Osteocyte (in vitro differentiated cells): ENCODE measurements at places on chromosomes 5 and 9. TPM values are rescaled to one million over a fixed set of nuclear protein-coding genes. Genes with fewer than 3 reads are reported as not detected.
A peak's percentile ranks its signal among the peaks of the same experiment; 100 is the strongest.

RANBP17 gene
- 15.7 and 17.5 TPM in 2 replicates for total RNA-seq

RORB gene
- total RNA-seq: not detected in 2 replicates

GRCh38 chr9:99474186-99474585, 252.1 kb downstream of the SEC61B start:
- DNase-seq: no peak

DNA sequence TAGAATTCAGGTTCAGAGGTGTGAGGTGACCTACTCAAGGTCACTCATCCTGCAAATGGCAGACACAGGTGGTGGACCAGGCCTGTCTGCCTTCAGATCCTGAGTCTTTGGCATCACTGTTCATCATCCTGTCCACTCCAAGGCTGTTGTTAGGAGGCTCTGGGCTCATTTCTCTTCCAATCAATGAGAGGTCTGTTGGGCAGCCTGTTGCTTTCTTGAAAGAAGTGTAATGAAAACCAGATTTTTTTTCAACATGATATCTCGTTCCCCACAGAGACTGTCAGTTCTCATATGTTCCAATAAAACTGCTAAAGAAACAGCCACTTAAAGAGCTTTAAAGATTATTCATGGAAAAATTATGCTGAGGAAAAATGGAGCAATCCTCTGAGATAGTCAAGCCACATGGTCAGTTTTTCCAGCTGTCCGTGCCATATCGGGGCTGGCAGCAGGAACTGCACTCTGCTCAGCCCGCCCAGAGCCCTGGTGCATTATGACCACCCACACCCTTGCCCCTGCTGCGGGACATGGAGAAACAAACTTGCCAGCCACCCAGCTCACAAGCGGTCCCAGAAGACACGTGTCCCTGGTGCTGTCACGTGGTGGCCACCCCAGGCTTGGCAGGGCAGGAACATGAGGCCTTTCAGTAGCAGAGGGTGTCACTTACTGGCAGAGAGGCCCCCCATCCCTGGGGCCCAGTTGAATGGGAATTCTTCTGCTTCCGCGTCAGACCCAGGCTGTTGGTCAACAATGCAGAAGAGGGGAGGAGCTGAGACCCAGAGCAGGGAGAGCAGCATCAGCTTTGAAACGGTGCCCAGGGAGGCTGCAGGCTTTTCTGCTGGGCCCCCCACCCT, 63.7 kb upstream of the ANGPTL2 start:
- DNase-seq: peak; percentile 94

LRRC26 gene
- total RNA-seq: not detected in 2 replicates
